ENCODE measurements at places on chromosomes 12 and 14.

GRCh38 chr12:62886796-62887195 is 48.2 kb downstream of the PPM1H start:
- no peak overlapping the region for H3K27ac ChIP-seq
- H3K27me3 ChIP-seq: no peaks in the 10 kb centered on the region
- H3K4me3 ChIP-seq: no peak overlapping the region

GRCh38 chr12:106704081-106704480 is 70.4 kb upstream of the RIC8B start:
- no peak overlapping the region for H3K27ac ChIP-seq
- H3K27me3 ChIP-seq: no peaks in the 10 kb centered on the region
- no peak for ATAC-seq
- no peaks in the 10 kb centered on the region for H3K36me3 ChIP-seq
- no peak overlapping the region for H3K4me3 ChIP-seq

DNA sequence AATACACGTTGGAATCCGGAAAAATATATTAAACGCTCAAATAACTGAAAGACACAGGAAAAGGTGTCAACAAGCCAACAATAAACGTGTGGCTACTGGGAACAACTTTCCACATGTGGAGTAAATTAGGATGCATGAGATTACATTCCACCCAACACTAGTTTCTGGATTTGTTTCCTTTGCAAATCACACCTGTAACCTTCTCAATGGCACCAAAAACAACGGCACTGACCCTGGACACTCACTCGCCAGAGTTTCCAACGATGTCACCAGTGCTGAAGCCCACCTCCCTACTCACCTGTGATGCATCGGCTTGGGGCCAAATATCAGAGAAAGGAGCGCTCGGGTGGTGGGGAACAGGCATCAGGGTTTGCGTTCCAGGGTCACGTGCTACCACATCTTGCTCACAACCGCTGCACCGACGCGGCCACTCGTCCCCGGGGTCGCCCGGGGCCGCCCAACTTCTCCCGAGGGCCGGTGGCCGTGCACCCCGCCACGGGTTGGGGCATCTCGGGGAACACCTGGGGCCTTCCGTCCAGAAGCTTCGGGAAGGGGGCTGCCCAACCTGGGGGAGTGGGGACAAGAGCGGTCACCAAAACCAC is 629 bp downstream of the PRDM4 start:
- no peak overlapping the region for H3K27ac ChIP-seq
- H3K4me1 ChIP-seq: peaks cover 7% of the 10 kb centered on the region
- peak overlapping the region; percentile 73 for H3K4me3 ChIP-seq
- no peak for ATAC-seq
- no peaks in the 10 kb centered on the region for H3K27me3 ChIP-seq
- peaks cover 30% of the 10 kb centered on the region for H3K36me3 ChIP-seq

DNA sequence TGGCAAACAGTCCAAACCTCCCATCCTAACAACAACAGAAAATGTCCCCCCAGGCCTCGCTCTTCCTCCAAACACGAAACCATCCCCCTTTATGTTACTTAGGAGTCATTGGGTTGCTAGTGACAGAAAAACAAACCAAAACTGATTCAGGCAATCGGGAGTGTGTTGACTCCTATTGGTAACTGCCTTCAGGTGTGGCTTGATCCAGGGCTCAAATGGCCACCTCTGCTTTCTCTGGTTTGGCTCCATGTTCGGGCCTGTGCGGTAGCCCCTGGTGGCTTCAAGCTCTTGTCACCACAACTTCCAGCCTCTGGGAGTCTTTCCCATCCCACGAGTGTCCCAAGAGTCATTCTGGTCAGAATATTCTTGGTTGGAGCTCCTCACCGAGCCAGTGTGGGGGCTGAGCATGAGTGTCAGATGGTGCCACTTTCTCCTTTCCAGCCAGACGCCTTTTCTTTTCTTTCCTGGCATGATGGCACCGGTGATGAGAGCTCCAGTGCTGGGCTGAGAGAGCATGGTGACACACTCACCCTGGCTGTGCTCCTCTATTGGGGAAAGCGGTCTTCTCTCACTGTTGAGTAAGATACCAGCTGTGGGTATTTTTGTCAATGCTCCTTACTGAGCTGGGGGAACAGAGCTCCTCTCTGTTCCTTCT is 38.6 kb downstream of the NOC4L start:
- H3K4me3 ChIP-seq: no peak overlapping the region
- H3K27ac ChIP-seq: no peak overlapping the region
- H3K4me1 ChIP-seq: no peaks in the 10 kb centered on the region
- no peaks in the 10 kb centered on the region for H3K36me3 ChIP-seq

- no peaks in the 10 kb centered on the region for H3K36me3 ChIP-seq
- no peaks in the 10 kb centered on the region for H3K4me1 ChIP-seq
- peak; percentile 27 for ATAC-seq
- no peaks in the 10 kb centered on the region for H3K27me3 ChIP-seq
- H3K4me3 ChIP-seq: peak overlapping the region; percentile 83
Measured at GRCh38 chr12:15788233-15789219, 662 bp downstream of the EPS8 start.

Data from gastroesophageal sphincter (tissue), 4 donors.